ENCODE measurements at places on chromosomes 1 and 21. TPM values are rescaled to one million over a fixed set of nuclear protein-coding genes. Genes with fewer than 3 reads are reported as not detected.

Gene BACE2
- 22.3 TPM for total RNA-seq

Gene LAPTM5
- total RNA-seq = 0.33 TPM

Gene ANKRD45
- not detected for total RNA-seq

Gene BCL2L15
- total RNA-seq = 1.7 TPM

Gene INSRR
- total RNA-seq = not detected

Gene OR2T29
- total RNA-seq = not detected

Gene CAMK1G
- 0.26 TPM for total RNA-seq

Gene GCLM
- total RNA-seq = 86.0 TPM

Gene FMO4
- 0.45 TPM for total RNA-seq

Gene ANGPTL7
- total RNA-seq = not detected

Gene NSUN4
- 12.4 TPM for total RNA-seq

Gene FAM229A
- 4.2 TPM for total RNA-seq

Gene DNAJC28
- 0.49 TPM for total RNA-seq

Gene KLHDC7A
- 1.3 TPM for total RNA-seq

Gene PM20D1
- total RNA-seq = not detected

Gene TTF2
- total RNA-seq = 18.3 TPM

Gene CFHR2
- total RNA-seq = not detected

Gene HSD3B2
- total RNA-seq = not detected

Gene HYI
- 10.1 TPM for total RNA-seq

Gene PLOD1
- total RNA-seq = 70.3 TPM

Gene B3GALNT2
- 21.0 TPM for total RNA-seq

Gene C1orf56
- 8.6 TPM for total RNA-seq

Data from A549 treated with GW870086 at 1 μM for 4 hours (cell line).